ENCODE measurements at places on chromosomes 2 and 18.

DNA sequence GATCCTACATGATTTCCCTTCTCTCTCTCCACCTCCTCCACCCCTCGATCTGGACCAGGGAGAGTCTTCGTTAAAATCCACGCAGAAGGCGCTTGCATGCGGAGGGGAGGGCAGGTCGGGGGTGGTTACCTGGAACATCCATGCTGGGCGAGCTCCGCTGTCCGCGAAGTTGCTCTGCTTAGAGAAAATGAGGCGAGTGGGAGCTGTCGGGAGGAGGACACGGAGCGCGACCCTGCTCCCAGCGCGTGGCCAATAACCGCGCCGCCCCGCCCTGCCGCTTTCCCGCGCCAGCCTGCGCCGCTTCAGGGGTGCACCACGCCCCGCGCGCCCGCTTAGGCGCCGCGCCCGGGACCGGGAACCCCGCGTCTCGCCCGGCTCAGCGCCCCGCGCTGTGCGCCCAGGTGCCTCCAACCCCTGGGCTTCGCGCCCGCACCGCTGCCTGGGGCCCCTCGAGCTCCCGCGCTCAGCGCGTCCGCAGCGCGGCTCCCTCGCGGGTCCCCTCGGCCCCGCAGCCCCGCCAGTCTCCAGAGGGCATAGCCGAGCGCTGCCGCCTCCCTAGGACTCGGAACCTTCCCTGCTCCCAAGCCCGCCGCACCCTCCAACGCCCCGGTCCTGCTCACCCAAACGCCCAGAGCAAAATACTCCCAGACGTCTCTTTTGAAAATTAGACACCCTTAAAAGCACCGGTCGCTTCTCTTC lies 636 bp downstream of the CBLN2 start:
- no peak for DNase-seq

- no peak for DNase-seq
Observed at GRCh38 chr2:16664052-16664731, 1.4 kb downstream of the CYRIA start.

DNA sequence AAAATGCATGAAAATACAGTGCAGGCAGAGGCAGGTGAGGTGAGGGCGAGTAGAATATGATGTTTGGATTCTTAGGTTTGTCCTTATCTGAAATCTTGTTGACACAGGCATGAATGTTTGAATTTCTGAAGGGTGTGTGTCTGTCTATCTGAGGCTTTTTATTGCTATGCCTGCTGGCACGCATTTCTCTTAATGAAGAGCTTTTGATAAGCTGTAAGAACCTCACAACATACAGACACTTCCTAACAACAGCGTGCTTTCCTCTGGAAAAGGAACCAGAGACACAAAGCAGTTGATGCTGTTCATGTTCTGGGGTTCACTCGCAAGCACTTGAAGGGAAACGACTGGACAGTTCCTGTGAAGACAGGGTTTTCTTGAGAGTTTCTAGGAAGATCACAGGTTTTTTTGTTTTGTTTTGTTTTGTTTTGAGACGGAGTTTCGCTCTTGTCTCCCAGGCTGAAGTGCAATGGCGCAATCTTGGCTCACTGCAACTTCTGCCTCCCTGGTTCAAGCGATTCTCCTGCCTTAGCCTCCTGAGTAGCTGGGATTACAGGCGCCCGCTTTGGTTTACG lies 33.3 kb upstream of the CABLES1 start:
- no peak for DNase-seq

DNA sequence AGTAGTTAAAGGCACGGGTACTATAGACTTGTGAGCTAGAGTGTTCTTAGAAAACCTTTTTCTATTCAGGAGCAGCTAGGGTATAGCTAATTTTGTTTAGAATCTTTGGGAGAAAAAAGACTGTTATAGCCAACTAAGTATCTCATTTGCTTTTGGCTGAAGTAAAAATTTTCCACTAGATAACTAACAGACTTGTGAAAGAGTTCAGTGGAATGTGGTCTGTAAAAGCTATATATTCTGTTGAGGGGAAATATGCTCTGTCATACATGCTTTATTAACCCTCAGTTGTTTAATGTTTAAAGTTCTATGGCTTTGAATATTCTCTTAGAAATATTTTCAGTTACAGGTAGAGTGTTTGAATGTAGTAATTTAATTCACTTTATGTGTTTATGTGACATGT lies 49.7 kb downstream of the RIF1 start:
- no peak for DNase-seq

DNA sequence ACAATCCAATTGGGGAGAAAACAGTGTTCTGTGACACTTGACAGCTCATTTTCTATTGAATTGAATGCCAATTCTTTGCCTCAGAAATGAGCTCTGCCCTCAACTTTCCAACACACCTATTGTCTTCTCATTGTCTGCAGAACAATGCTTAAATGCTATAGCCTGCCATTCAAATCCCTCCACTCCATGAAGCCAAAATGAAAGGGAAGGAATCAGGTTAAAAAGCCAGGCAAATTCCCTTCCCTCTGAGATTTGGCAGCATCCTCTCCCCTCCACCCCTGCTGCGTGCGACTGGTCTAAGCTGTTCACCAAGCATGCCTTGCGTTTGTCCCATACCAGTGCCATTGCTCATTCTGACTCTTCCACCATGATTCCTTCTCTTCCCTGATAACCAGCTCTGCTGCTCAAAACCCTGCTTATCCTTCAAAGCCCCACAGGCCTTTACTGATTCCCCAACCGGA lies 32.4 kb upstream of the TMEM131 start:
- DNase-seq: no peak

DNA sequence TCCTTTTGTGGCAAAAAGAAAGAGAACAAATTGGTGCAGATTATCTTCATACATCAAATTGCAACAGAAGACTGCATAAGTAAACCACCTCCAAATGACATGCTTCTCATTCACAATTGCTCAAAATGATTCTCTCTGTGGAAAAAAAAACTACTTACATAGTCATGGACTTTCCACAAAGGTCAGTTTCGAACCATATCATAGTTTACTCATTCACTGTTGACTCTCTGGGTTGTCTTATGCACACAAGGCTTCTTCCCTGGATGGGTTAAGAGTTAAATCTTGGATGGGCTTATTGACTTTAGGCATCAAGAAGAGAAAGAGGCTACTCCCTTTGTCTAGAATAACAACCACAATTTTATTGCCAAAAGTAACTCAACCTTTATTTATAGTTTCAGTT lies 91.3 kb upstream of the RAB27B start:
- DNase-seq: no peak
